ENCODE measurements at places on chromosomes 6 and 20.

DNA sequence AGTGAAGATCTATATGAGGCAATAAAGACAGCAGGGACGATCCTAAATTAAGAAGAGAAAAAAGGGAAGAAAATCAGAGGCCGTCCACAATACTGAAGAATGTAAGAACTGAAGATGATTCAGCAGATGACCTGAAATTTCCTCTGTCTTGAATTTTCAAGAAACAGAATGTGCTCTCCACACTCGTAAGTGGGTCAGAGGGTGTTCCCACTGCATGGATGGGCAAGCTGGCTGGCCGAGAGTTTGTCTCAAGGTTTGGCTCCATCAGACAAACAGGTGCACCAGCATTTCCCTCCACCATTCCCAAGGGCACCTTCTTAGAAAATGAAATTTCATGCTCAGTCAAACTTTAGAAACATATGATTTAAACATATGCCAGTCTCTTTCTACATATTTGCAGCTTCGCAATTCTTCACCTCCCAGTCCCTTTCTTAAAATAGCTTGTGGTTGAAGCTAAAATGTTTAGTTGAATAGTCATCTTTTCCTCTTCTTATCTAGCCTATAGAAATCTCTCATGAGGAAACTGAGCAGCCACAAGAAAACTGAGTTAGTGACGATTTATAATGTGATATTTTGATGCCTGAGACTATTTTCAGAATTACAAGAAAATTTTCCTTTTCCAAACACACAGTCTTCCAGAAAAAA, 576.4 kb downstream of the PRKN start:
- no peak for DNase-seq

DNA sequence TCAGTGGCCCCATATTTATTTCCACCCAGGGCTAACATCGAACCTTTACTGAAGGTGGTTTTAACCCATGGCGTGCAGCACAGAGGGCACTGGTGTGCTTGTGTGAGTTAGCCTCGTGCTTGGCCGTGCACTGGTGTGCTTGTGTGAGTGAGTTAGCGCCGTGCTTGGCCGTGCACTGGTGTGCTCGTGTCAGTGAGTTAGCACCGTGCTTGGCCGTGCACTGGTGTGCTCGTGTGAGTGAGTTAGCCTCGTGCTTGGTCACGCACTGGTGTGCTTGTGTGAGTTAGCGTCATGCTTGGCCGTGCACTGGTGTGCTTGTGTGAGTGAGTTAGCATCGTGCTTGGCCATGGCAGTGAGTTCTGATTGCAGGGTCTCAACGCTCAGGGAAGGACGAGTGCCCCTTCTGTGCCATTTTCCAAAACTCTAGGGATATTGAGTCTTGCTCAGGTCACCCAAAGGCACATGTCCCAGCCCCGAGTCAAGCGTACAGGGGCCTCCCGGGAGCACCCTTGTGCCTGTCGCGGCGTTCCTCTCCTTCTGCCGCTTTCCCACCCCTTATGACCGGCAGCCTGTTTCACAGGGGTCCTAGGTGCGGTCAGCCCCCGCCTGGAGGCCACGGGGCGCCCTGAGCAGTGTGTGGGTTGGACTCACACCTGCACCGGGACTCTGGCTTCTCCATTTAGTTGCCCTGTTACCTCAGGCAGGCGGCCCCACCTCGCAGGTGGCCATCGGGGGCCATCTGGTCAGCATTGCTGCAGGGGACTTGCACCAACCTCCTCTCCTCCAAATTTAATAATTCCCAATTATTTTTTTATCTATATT, 399.1 kb downstream of the CDH4 start:
- no peak for DNase-seq

- no peak for DNase-seq
These were observed 110.3 kb downstream of the ZMYND8 start for GRCh38 chr20:47246061-47246777.

DNA sequence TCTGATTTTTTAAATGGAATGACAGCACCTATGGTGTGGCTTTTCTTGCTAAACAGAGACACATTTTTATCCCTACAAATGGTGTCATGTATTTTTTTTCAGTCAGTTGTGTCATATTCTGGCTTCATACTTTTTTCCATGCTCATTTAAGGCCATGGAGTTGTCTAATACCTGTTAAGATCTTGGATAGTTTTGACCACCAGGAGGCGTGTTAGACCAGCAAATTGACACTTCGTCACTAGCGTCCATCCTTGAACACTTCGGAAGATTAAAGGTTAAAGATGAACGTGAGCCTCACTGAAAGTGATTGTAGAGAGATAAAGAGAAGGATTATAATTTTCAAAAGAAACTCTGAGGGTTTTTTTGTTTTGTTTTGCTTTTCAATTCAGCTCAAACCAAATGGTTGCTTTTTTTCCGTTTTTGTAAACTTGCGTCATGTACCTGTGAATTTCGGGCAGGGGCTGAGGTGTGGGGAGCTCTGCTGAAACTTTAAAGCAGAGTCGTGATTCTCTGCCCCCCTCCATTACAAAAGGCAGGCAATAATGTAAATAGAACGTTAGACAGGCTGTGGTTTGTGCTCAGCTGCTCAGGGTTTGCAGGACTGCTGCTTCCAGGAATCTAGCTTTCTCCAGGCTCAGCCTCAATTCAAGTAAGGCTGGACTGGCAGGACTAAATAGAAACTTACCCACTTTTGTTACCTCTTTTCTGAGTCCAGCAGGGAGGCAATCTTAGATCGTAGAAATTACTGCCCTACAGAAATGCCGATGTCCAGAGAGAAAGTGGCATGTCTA, 245.1 kb downstream of the FOXA2 start:
- no peak for DNase-seq

DNA sequence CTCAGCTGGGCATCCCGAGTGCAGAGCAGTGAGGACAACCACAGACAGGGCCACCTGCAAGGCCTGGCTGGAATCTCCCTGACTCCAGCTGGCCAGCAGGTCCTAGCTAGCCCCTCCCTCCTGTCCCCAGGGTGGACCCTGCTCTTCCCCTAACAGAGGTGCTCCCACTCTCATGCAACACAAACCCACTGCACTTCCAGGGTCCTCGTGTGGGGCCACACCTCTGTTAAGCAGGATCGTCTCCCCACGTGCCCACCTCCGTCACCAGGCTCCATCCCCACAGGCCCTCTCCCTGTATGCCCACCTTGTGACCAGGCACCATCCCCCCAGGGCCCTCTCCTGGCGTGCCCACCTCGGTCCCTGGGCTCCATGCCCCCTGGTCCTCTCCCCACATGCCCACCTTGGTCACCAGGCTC, 17.3 kb downstream of the TAF4 start:
- DNase-seq, result no peak

- no peak for DNase-seq
These were observed 7.2 kb downstream of the PBOV1 start for GRCh38 chr6:138211048-138211581.

GRCh38 chr6:44696099-44696498, 308.6 kb downstream of the CDC5L start:
- no peak for DNase-seq

Measured in stimulated activated CD8-positive, alpha-beta memory T cell treated with anti-CD3 and anti-CD28 coated beads, Interleukin-7, amount 100 ng/mL, for 1 hour (primary cell).